ENCODE measurements at places on chromosomes 3 and 15.

DNA sequence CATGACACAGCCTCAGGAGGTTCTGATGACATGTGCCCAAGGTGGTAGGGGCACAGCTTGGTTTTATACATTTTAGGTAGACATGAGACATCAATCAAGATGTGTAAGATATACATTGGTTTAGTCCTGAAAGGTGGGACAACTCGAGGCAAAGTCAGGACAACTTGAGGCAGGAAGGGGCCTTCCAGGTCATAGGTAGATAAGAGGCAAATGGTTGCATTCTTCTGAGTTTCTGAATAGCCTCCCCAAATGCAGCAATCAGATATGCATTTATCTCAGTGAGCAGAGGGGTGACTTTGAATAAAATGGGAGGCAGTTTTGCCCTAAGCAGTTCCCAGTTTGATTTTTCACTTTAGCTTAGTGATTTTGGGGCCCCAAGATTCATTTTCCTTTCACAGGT lies 91.6 kb downstream of the CHCHD4 start:
- DNase-seq, result no peak

DNA sequence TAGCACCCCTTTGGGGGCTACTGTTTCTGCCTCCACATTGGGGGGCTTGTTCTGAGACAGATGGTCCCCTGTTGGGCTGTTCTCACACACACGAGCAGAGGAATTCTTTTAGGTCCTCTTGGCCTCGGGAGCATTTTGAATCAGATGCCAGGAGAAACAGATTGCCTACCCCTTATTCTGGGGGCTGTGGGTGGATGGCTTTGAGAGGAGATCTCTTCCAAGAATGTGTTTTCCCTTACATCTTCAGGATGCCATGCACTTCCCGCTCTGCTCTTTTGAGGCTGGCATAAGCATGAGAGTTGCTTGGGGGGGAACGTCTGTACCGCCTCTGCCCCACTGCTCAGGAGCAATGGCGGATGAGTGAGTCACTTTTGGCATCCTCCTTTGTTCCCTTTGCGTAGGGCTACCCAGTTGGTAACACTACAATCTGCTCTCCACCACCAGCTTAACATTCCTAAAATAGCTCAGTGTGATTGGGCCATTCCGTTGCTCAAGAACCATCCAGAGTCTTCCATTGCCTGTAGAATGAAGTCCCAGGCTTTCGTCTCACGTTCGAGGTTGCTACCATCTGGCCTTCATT lies 154.4 kb downstream of the RPLP1 start:
- DNase-seq, result no peak

DNA sequence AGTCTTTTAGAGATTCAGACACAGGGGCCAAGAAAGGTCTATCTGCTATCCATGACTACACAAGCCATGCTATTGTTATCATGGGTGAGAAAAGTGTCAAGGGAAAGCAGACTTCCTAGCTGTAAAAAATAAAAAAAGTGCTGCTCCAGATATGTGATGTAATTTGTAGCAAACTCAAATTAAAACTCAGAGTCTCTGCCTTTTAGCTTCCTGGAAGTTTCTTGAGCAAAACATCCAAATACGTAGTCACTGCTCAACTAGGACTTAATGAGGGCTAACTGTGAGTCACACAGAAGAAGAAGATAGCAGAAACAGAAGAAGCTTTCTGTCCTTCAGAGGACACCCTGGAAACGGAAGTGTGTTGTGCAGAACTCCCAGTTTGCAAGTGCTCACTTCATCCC lies 393.4 kb upstream of the NR2F2 start:
- DNase-seq, result no peak

GRCh38 chr3:119849126-119849525 lies 67.2 kb downstream of the NR1I2 start:
- no peak for DNase-seq

- peak; percentile 77 for DNase-seq
Observed at GRCh38 chr3:101171681-101172191, 148.6 kb downstream of the IMPG2 start.

DNA sequence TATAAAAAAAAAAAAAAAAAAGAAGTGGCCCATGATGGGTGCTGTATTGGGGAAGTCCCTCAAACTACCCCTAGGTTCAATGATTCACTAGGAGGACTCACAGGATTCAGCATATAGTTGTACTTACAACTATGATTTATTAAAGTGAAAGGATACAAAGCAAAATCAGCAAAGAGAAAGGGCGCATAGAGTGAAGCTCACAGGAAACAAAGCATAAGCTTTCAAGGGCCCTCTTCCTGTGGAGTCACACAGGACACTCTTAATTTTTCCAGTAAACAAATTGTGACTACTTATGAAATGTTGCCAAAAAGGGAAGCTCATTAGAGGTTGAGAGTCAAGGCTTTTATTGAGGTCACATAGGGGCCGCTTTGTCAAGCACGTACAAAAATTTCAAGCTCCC lies 153.7 kb upstream of the GAP43 start:
- peak; percentile 38 for DNase-seq

DNA sequence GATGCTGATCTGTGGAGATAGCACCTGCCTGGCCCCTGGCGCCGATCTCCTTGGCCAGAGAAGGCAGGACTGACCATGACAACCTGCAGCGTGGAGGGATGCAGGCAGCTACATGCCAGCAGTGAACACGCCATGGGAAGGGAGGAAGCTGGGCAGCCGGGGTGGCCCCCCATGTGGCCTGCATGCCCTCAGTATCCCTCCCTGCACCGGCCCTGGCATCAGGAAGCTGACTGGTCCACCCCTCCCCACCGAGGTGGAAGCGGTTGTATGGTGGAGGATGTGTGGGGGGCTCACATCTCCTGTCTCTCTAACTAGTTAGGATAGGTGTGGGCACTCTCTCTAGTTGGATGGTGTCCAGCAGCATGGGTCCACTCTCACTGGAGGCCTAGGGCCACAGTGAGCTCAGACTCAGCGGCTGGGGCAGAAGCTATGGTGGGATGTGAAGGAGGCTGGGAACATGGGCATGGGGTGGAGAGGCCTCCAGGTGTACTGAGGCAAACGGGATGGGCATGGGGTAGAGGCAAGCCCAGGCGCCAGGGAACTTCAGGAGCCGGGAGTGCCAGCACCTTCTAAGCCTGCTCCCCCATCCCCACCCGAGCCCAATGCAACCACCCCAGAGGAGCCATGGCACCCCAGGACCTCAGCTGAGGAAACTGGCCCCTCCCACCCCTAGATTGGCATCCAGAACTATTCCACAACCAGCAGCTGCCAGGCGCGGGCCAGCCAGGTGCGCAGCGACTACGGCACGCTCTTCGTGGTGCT lies 1.8 kb upstream of the ABTB1 start:
- DNase-seq, result no peak

GRCh38 chr3:196016485-196016884 lies 65.4 kb downstream of the TFRC start:
- peak; percentile 27 for DNase-seq

GRCh38 chr3:171526869-171527268 lies 66.7 kb upstream of the TNIK start:
- no peak for DNase-seq

GRCh38 chr3:119913021-119913420 lies 131.1 kb downstream of the NR1I2 start:
- DNase-seq, result no peak

DNA sequence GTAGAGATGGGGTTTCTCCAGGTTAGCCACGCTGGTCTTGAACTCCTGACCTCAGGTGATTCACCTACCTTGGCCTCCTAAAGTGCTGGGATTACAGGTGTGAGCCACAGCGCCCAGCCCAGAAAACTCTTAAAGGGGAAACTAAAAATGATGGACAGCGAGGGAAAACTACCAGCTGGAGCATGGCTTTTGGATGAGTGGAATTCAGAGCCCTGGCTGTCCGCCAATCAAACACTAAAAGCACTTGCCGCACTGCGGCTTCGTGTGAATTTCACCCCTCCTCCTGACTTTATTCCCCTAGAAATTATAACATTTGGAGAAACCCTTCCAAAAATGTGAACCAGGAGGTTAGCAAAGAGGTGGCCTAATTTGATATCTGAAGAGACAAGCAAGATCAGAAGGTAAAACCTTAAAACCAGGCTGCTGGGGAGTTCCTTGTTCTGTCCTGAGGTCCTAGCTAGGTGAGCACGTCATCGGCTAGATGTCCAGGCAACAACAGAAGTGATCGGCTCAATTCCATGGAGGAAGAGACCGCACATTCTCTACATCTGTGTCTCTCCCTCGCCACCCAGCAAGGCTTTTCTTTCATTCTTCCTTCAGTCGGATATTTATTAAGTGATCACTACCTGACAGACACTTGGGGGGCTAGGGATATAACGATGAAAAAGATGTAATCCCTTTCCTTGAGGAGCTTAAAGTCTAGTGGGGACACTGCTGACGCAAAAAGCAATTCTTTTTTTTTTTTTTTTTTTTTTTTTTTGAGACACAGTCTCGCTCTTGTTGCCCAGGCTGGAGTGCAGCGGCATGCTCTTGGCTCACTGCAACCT lies 1.7 kb downstream of the TM4SF19 start:
- DNase-seq, result no peak

- no peak for DNase-seq
Observed at GRCh38 chr3:45205126-45205525, 21.0 kb downstream of the TMEM158 start.

DNA sequence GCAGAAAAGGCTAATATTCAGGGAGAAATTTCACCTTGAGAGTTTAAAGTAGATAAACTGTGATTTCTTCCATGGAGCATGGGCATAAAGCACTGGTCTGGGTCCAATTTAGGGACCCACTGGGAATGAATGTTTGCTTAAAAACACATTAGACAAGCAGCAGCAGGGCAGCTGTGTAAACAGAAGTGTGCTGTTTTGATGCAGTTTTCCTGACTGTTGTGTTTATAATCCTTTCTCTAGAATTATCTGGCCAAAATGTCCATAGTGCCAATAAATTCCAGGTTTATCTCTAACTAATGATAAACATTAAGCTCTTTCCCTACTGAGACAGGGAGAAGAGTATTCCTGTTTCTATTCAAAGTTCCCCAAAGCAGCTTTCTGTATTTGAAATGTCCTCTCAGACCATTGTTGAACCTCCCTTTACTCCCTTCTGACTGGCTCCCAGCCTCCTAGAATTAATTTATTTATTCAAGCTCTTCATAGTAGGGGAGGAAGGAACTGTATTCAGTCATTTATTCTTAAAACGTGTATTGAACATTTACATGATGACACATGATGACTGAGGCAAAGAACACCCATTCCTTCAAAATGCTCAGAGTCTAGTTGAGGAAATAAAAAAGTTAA lies 7.0 kb upstream of the TM4SF18 start:
- DNase-seq, result peak; percentile 38

GRCh38 chr15:96181873-96182301 lies 148.6 kb upstream of the NR2F2 start:
- peak; percentile 97 for DNase-seq

All from muscle of leg (tissue), 16 donors.